HEK293T (cell line): ENCODE measurements at places on chromosomes 4 and X.

- DNase-seq, result peak; percentile 10
These were observed at the start of gene EREG for GRCh38 chr4:74364652-74365491. TSS of gene EREG (plus strand) at chr4:74365145. CDS start at chr4:74365309, 164 bp downstream.

DNA sequence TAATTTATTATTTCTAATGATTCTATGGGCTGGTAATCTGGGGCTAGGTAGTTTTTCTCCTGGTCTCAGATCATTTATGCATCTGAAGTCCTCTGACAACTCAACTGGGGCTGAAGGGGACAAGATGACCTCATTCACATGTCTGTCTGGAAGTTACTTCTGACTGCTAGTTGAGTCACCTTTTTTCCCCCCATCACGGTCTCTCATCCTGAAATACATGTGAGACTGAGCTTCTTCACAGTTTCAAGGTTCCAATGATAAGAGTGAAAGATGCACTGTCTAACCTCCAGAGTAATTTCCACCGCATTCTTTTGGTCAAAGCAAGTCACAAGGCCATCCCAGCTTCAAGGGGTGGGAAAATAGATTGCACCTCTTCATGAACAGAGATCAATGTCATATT, 356.7 kb upstream of the RPS6KA3 start:
- DNase-seq, result no peak

GRCh38 chrX:8036914-8037313, 109.7 kb upstream of the PNPLA4 start:
- no peak for DNase-seq

DNA sequence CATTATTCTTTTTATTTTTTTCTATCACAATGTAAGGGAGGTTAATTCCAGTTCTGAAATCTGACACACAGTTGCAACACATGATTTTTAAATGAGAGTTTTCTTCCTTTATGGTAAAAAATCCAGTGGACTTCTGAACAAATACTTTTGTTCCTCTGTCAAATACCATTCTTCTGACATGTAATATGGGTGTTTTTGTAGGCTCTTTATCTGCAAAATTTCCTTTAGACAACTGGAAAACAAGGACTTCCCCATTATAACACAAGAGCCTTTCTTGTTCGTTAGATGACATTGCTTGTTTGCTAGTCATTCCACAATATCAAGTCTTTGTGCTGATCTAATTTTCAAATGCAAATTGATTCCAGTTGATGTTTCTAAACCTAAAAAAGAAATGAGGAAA, 7.7 kb downstream of the FANCB start:
- DNase-seq, result no peak

- peak; percentile 54 for DNase-seq
These were observed 209.8 kb downstream of the MGST2 start for GRCh38 chr4:139875411-139875825.

- no peak for DNase-seq
These were observed 54.4 kb downstream of the MRPL1 start for GRCh38 chr4:77917075-77917474.

DNA sequence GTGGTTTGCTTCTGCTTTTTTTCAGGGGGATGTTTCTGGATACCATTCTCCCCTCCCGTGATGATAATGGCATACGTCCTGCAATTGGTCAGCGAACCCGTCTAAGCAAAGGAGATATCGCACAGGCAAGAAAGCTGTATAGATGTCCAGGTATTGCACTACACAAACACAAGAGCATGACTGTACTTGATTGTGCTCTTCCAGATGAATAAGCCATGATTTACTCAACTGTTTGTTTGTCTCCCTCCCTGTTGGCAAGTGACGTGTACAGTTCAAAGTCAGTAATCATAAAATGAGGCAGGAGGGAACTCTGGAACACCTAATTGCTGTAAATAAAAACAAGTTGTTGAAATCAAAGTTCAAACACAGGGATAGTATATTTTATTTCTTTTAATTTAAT, 141.4 kb downstream of the TLL1 start:
- no peak for DNase-seq

- no peak for DNase-seq
These were observed 6.2 kb downstream of the MGARP start for GRCh38 chr4:139273835-139274234.

DNA sequence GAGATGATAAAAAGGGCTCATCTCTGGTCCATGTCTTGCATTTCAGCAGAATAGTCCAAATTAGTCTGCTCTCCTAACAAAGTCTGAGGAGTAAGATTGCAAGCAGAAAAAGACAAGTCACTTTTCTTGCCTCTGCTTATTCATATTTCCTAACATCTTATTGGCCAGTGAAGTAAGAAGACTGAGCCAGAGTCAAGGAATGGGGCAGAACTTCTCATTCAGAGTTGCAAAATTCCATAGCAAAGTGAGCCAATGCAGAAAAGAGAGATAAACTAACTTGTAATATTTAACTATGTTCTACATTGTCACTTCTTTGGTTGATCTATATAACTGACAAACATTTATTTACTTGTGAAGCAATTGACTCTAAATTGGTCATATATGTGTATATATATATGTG, 2304.0 kb downstream of the ARAP2 start:
- DNase-seq, result no peak

DNA sequence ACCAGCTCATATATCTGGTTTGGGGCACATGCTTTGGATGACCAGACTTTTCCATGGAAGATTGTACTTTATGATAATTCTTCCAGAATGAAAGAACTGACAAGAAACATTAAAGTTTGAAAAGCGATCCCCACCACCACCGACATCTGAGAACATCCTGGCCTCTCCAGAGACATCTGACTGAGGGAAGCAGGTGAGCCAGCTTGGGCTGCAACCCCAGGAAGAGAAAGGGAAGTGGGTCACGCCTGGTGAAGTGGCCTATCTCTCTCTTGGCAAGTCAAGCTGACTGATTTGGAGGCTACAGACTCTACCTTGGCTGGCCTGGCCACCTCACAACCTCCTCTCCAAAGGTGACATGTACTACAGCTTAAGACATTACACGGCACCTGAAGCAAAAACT, 20.7 kb downstream of the PARM1 start:
- no peak for DNase-seq

DNA sequence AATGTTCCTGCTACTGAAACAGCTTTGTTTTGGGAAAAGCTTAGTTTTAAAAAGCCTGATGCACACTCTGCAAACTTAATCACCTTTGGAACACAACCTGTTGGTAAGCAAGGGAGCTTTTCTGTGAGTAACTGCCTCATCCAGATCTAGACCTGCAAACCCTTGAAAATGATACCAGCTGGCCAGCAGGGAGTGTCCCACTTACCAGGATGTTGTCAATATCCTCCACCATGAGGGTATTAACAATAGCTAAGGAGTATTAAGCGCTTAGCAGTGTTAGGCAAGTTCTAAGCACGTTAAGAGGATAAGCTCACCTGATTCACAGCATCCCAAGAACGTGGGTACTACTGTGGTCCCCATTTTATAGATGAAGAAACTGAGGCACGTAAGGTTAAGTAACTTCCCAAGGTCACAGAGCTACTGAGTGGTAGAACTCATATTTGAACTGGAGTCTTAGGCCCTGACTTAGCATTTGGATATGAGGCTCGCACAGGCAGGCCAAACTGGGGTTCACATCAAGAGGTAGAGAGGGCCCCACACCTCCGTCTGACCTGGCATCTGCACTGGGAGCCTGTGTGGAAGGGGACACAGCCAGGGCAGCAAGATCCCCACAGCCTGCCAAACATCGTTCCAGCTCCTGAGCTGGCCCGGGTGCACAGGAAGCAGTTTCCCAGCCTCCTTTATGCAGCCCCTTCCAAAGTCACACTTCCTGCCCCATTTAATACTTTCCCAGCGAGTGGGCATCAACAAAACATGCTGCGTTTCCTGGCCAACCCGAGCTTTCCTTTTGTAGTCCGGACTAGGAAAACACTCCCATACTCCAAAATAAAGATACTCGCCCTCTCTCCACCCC, 32.7 kb downstream of the IRF2 start:
- no peak for DNase-seq

DNA sequence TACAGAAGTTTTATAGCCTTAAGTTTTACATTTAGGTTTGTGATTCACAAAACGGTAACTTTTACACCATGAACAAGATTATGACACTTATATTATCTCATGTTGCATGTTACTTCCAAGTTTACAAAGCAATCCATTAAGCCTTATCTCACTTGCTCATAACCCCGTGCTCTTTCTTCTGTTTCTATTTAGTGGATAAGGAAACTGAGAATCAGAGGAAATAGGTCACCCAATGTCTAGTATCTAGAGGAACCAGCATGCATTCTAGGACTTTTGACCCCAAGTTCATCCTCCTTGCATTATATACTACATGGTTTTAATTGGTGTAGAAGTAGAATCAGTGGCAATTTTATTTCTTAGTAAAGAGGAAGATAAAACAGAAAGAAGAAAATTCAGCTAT, 67.0 kb upstream of the ANXA3 start:
- DNase-seq, result no peak

DNA sequence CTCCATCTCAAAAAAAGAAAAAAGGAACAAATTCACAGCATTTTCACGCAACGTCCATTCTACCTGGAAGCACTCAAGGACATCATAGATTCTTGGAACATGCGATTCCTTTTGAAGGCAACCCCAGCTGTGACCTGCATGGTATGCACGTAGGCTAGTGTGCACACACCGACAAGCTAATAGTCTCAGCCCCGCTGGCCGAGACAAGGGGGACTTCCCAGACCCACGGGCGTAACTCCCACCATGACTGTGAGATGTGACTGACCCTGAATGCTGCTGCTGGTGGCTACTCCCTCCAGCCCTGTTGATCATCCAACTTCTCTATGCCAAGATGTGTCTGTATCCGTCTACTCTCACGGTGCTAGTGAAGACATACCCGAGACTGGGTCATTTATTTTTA, 78.3 kb downstream of the CRLF2 start:
- DNase-seq, result no peak

- DNase-seq, result no peak
These were observed 51.7 kb downstream of the METTL14 start for GRCh38 chr4:118736900-118737299.

GRCh38 chr4:108794136-108794535, 31.3 kb upstream of the ETNPPL start:
- no peak for DNase-seq

DNA sequence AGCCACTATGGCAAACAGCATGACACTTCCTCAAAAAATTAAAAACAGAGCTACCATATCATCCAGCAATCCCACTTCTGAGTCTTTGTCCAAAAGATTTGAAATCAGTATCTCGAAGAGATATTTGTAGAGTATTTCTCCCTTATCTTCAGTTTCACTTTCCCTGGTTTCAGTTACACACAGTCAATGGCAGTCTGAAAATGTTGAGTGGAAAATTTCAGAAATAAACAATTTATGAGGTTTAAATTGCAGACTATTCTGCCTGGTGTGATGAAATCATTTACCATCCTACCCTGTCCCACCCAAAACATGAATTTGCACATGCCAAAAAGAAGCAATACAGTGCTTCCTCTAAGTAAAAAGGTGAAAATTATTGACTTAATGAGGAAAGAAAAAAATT, 43.9 kb downstream of the NPY2R start:
- no peak for DNase-seq

GRCh38 chr4:86837691-86838503, 11.3 kb downstream of the SLC10A6 start:
- no peak for DNase-seq

- no peak for DNase-seq
These were observed 109.1 kb upstream of the BMPR1B start for GRCh38 chr4:94648699-94649098.

DNA sequence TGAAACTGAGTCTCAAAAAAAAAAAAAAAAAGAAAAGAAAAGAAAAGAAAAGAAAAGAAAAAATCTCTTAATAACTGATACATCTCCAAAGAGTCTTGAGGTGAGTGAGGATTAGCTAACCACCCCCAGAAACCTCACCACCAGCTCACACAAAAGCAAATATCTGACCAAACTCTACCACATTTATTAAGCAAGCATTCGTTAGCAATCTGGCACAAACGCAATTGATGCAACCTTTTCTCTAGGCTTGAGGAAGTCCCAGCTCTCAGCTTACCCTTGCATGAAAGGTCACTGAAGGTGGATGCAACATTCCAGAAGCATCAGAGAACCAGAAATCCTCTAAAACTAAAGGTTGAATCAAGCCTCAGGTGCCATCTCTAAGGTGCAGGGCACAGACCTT, 231.9 kb upstream of the BCOR start:
- no peak for DNase-seq

DNA sequence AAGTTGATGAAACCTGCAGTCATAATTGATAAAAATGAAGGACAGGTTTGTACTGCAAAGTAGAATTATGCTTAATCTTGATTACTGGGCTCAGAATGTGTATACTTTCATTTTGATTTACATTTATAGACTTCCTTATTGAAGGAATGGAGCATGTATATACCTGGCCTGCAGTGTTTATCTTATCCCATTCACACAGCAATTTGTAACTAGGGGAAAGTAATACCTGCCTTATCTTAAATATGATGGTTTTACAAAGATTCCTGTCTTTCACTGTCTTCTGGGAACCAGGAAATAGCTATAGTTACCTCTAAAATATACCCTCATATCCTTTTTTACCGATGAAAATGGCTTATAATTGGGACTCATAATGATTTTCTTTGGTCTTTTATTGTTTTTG, 29.7 kb downstream of the ADD1 start:
- DNase-seq, result no peak

- no peak for DNase-seq
These were observed 21.9 kb upstream of the ARHGAP10 start for GRCh38 chr4:147709999-147710398.

DNA sequence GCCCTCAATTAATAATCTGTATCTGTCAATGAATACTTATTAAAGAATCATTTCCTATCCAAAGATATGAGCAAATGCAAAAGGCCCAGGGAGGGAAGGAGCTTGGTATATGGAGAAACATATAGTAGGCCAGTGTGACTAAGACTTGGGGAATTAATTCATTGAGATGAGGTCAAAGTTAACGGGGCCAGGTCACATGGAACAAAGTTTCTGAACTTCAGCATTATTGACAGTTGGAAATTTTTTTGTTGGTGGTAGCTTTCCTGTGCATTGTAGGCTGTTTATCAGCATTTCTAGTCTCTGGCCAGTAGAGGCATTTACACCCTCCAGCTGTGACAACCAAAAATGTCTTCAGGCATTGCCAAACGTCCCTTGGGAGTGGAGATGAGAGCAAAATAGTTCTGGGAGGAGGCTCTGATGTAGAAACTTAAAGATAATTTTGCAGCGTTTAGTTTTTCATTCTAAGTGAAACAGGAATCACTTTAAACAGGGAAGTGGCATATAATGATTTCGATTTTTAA, 202.0 kb downstream of the SLC4A4 start:
- DNase-seq, result peak; percentile 10

DNA sequence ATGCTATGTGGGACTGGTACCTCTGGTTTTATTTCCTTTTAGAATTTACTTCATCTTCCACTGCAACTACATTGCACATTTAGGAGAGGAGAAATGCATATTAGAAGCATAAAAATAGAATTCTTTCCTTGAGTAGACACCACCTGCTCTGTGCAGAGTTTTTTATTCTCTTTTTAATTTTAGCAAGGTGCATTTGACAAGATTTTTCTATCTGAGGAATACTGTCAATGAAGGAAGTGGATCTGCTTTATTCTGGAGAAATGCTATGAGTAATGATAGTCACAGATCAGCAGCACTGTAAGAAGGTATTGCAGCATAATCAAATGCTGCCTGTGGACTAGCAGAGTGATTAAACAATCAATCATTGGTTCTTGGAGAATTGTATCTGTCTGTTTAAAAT, 1038.3 kb downstream of the RAPGEF2 start:
- DNase-seq, result no peak
